NCI-H524 treated with DMSO at 0.1 percent for 48 hours (cell line): ENCODE measurements at places on chromosomes 7 and 10.

DNA sequence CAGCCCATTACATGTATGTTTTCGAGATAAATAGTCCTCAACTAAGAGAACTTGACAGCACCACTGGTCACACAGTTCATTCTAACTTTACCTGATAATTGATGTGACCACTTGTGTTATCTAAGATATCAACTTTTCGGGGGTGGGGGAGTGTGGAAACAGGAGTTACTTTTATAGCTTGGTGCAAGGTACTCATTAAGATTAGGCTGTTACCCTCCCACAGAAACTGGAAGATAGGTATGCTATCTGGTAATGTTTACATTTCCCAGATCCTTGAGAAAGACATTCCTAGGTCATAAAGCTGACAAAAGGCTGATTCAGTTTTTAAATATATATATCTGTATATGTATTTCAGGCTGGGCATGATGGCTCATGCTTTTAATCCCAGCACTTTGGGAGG, 11.1 kb downstream of the ERVW-1 start:
- DNase-seq, result no peak

DNA sequence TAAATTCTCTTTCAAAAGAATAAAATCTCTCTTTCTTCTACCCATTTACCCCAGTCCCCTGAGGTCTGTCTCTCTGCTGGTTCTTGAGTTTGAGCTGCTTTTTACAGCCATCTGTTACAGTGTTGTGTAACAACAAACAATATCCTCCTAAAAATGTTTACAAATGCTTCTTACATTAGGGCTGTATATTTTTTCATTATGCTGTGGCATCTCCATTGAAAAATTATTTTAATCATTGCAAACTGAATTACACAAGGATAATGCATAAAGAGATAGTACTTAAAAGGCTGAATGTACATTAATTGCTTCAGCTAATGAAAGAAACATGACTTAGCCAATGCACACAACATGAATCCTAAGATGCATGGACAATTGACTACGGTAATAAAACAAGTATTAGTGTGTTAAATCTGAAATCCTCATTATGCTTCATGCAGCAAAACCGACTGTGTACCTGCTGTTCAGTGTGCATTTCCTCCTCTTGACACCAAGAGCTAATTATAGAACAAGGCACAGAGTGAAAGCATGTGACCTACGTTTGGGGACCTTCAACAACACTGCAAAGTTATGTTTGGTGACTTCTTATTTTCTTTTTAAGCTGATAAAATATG, 181.7 kb upstream of the RHOBTB1 start:
- no peak for DNase-seq

- DNase-seq, result no peak
Observed at GRCh38 chr7:117124591-117125220, 171.4 kb downstream of the ST7 start.

DNA sequence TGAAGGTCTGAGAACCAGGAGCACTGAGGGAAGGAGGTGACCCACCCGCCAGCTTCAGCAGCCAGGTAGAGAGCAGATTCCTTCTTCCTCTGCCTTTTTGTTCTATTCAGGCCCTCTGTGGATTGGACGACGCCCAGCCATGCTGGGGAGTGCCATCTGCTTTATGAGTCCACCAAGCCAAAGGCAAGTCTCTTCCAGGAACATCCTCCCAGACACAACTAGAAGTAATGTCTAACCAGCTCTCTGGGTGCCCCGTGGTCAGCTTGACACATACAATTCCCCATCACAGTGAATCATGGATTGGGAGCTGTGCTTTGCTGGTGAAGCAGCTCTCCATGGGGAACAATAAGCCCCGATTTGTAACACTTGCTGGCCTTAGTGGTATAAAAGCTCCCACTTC, 125.2 kb downstream of the CCDC3 start:
- no peak for DNase-seq

- no peak for DNase-seq
Observed at GRCh38 chr7:149719050-149719899, 54.1 kb downstream of the ZNF467 start.

GRCh38 chr10:47181052-47181849, 118.7 kb upstream of the GDF10 start:
- DNase-seq, result no peak

- DNase-seq, result no peak
Observed at GRCh38 chr7:72793791-72794190, 34.2 kb downstream of the TYW1B start.

DNA sequence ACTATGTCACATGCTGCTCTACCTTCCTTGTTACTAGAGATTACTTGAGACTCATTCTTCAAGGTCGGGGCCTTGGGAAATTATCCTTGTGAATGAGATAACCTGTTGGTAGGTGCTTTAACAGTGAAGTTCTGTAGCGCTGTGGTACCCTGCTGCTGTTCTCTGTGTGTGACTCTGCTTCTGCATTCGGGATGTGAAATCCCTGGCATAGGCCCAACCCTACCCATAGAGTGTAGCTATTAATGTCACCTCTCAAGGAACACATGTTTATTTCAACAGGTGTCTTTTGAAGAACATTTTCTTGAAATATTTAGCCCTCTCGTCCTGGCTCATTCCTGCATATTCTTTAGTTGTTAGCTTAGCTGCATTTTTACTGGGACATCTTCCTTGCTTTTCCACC, 41.8 kb upstream of the TMEM236 start:
- no peak for DNase-seq

DNA sequence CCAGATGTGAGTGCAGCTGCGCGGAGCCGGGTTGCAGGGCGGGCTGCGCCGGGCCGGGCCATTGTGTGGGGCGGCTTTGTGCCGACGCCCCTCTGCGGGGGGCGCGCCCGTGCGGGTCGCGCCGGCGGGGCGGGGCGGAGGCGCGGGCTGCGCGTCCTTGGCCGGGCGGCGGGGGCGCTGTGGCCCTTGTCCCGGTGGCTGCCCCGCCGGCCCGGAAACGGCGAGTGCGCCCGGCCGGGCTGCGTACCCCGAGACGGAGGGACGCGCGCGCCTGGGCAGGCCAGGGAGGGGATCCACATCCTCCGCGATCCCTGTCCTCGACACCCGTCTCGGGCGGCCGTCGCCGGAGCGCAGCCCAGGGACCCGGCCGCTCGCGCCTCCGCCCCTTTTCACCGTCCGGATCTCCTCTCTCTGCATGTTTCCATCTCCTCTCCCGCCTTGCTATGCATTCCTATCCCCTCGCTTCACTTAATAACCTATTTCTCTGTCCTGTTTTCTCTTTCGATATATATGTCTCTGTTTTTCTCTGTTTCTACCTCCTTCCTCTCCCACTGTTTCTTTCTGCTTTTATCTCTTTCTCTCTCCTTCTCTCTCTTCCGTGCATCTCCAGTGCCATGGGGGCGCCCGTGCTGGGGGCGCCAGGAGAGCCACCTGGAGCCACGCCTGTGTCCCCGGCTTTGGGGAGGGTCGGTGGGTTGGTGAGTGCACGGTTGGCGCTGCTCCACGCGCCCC, 765 bp downstream of the PFKFB3 start:
- DNase-seq, result no peak

DNA sequence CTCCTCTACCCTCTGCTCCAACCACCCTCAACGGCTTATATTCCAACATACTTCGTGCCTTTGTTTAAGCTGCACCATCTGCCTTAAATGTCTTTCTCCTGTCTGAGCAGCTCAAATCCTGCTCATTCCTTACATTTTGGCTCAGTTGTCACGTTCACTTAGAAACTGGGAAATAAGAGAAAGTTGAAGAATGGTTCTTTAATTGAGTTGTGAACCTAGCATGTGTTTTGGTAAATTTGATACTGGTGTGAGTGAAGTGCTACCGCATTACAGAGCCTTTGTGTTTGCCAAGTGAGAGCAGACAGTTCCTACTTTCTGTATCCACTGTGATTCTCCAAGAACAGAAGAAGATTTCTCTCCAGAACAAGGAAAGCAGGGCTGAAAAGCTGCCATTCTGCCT, 54.3 kb downstream of the EPDR1 start:
- DNase-seq, result no peak

DNA sequence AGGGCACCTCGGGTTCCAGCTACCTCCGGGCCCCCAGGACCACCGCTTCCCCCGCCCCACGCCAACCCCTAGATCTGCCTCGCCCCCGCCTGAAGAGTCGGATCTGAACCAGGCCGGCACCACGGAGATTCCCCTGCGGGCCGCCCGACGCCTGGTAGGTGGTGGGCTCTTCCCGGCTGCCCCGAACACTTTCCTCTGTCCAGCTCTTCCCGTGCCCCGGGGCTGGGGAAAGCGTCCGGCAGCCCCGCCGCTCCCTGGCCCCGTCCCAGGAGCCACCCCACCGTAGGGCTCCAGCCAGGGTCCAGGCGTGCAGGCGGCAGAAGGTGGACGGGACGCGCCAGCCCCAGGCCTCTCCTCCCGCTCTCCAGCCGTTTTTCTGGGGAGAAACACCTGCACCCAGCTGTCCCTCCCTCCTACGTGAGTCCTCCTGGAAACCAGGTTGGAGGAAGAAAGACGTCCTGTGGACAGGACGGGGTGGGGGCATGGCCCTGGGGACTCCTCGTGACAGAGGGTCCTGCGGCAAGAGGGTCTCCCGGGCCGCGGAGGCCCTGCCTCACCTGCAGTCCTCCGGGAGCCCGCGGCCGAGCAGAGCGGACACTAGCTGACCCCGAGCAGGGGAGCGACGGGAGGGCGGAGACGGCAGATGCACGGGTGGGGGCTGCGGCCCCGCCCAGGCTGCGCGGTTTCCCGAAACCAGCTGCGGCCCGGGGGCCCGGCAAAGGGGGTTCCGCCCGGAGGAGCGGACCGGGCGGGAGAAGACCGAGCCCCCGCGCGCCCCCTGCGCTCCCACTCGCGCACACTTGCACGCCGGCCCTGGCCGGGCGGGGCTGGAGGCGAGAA, at the start of gene TMEM176B:
TMEM176B (minus strand) TSS at position 624 of the 840 bp plus-strand sequence. CDS start 3,795 bp downstream, outside the sequence.
- no peak for DNase-seq

GRCh38 chr10:132507409-132507955, 30.1 kb upstream of the INPP5A start:
- no peak for DNase-seq

GRCh38 chr10:108616559-108617285, 1306.6 kb downstream of the XPNPEP1 start:
- no peak for DNase-seq

DNA sequence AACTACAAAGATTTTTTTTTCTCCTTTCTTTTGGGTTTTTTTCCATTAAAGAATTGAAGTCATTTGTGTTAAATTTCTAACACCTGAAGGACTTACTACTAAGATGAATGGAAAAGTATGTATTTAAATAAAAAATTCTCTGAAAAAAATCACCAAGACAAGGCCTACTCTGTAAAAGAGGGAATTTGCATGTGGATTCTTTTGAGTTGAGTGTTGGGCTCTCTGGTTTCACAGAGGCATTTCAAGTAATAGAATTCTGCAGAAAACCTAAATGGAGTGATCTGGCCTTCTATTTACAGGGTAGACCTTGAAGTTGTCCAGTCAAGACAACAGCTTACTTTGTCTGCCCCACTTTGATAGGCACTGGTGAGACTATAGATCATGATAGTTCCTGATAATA, 4.1 kb downstream of the LRRC17 start:
- DNase-seq, result no peak

- DNase-seq, result no peak
Observed at GRCh38 chr10:10222304-10222841, 795.3 kb upstream of the CELF2 start.

GRCh38 chr7:151782598-151783448, 94.1 kb downstream of the PRKAG2 start:
- DNase-seq, result no peak

GRCh38 chr7:139629392-139630082, 106.1 kb downstream of the CLEC2L start:
- no peak for DNase-seq

DNA sequence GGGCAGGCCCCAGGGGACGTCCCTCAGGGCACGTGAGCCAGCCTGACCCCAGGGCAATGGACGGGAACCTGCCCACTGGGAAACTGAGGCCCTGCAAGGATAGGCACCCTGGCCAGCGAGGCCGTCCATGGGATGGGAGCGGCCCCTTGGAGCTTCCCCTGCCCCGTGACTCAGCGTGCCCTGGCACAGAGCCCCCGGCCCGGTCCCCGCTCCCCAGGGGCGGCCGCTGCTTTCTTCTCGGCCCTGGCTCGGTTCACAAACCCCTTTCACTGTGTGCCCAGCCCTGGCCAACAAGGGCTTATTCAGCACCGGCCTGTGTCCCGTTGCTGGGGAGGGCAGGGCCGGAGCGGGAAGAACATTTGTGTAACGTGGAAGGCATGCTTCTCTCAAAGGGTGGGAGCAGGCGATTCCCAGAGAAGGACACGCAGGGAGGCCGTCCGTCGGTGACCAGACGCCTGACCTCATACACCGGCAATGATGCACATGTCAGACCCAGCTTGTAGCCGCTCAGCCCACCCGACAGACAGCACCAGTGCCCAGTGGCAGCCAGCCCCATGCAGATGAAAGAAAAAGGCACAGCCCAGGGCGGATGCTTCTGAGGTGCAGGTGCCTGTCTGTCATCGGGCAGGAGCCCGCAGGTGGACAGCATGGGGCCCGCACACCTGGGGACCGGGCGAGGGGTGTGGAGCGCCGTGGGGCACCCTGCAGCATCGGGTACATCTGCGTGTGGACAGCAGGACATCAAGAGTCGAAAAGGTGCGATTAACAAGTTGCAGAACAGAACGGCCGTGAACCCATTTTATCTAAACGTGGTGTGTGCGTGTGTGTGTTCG, 94.5 kb downstream of the PDGFA start:
- no peak for DNase-seq

GRCh38 chr10:29124864-29125263, 164.0 kb upstream of the LYZL1 start:
- no peak for DNase-seq

GRCh38 chr7:22364900-22365299, 7.9 kb upstream of the RAPGEF5 start:
- DNase-seq, result peak; percentile 91

GRCh38 chr7:149440222-149440621, 20.6 kb downstream of the ZNF777 start:
- no peak for DNase-seq

GRCh38 chr7:19972876-19973275, 199.5 kb upstream of the TMEM196 start:
- no peak for DNase-seq

DNA sequence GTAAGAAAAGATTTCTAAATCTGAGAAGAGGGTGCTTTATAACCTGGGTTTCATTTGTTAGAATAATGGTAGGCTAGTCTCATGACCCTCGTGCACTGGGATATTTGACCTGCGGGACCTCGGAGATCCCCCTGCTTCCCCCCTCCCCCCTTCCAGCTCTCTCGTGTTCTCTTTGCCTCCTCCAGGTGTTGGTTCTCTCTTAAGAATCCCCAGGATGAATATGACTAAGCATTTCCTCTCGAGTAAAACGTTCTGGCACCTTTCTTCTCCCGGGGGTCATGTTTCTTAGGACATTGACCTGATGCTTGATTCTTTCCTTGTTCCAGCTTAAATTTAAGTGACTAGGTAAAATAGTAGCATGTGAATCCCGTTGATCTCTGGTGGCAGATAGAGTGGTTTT, 71.2 kb downstream of the SHH start:
- no peak for DNase-seq
